CD4-positive, alpha-beta T cell treated with Interleukin-12 subunit alpha and Interleukin-12 subunit beta, for 1 hour (primary cell): ENCODE measurements at places on chromosomes 7 and 10.
A peak's percentile ranks its signal among the peaks of the same experiment; 100 is the strongest.

DNA sequence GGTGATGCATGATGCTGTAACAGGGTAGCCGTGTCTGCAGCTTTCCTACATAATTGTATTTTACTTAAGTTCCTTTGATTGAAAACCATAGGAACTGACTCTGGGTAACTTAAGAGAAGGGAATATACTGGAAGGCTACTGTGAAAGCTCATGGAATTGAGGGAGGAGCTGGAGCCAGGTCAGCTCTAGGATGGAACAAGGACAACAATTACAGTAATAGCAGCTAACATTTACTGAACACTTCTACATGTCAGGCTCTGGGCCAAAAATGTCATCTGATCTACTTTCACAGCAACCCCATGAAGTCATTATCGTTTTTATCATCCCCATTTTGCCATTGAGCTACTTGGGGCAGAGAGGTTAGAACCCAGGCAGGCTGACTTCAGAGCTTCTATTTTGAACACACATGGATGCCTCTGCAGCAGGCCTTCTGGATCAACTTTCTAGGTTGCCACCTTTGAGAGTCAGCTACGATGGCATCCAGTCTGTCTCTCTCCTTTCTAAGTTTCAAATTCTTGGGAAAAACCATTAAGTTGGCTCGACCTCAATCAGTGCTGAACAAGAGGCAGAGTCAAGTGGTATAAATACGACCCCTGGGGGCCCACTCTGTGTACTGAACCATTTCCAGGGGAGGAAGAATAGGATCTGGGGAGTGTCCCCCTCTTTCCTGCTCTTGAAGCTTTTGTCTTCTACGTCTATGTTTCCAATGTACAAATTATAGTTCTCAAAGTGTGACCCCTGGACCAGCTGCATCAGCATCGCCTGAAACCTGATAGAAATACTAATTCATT, 272.3 kb upstream of the PLPP4 start:
- no peak for DNase-seq

DNA sequence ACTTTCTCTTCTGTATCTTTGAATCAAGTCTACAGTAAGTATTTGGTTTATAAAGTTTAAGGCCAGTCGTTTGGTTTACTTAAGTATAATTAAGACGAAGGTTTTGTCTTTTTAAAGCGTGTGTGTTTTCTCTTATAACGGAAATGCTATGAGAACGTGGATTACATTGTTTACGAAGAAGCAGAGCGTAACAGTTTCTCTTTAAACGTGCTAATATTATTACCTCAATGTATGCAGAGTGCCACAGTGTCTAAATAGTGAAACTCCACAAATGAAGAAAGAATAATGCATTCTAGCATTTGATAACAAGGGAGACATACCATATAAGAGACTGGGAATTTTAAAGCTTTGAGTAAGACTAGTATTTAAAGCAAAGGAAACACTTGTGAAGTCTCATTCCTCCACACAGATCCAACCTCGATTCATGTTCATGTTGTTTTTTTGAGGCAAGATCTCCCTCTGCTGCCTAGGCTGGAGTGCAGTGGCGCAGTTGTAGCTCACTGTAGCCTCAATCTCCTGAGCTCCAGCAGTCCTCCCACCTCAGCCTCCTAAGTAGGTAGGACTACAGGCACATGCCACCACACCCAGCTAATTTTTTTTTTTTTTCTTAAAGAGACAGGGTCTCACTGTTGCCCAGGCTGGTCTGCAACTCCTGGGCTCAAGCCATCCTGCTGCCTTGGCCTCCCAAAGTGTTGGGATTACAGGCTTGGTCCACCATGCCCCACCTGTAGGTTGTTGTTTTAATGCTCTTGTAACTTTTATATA, 75.1 kb downstream of the ANKRD61 start:
- peak; percentile 60 for DNase-seq

- no peak for DNase-seq
These were observed 465.9 kb upstream of the CELF2 start for GRCh38 chr10:10551596-10552301.

DNA sequence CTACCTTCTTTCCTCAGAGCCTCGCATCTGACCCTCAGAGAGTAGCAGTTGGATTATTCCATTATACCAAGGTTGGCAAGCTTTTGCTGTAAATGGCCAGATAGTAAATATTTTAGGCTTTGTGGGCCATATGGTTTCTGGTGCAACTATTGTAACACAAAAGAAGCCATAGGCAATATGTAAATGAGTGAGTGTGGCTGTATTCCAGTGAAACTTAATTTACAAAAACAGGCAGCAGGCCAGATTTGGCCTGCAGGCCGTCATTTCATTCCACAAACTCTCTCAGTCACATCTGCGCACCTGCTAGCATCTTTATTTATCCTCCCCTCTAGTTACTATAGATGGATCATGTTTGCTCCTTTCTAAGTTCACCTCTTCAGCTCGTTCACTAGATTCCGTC, 6.7 kb downstream of the ZNF518A start:
- no peak for DNase-seq

DNA sequence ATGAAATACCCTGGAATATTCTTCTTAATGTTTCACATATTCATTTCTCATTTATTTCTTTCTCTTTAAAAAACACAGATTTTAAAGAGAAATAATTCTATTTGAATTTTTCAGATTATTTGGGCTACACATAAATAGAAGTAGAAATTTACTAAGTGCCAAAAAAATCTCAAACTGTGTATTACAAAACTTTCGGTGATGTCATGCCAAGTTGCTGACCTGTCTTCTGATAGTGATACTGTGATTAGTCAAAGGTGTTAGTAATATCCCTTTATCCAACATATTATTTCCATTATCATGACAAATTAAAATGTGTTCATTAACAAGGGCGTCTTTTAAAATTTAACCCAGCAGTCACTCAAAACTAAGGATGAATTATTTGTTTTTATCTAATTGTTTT, 60.1 kb downstream of the COL28A1 start:
- no peak for DNase-seq

DNA sequence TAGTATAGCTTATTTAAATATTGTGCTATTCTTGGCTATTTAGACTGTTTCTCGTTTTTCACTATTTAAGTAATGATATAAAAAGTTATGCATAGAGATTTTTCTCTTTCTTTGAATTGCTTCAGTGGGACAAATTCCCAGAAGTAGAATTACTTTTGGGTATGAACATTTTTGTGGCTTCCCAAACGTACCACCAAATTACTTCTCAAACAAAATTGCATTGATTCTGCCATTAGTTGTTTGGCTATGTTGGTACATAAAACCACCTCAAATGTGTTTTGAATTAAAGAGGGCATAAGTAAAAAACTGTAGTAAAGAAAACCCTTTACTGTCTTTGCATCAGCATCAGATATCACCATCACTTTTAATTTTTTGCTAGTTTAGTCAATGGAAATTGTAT, 31.0 kb downstream of the AKR1B1 start:
- no peak for DNase-seq
